ENCODE measurements at places on chromosomes 6 and 20.

DNA sequence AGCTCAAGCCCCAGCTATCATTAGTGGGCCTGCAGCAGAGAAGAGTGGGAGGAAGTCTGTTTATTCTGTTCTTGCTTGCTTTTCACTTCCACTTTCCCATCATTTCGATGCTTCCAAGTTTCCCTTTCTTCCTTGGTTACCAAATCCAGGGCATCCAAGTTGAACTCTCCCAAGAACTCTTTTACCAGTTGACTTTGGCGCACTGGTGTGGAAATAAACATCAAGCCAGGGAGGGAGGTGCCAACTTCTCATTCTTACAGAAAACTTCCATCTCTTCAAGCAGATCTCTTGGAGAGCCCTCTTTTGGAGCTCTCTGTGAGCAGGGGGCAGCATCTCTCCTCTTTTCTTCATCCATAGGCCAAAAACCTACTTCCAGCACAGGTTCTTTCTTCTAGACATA lies 85.7 kb upstream of the RGS17 start:
- DNase-seq, result no peak

GRCh38 chr6:4620284-4621151 lies 155.7 kb upstream of the CDYL start:
- DNase-seq, result no peak

DNA sequence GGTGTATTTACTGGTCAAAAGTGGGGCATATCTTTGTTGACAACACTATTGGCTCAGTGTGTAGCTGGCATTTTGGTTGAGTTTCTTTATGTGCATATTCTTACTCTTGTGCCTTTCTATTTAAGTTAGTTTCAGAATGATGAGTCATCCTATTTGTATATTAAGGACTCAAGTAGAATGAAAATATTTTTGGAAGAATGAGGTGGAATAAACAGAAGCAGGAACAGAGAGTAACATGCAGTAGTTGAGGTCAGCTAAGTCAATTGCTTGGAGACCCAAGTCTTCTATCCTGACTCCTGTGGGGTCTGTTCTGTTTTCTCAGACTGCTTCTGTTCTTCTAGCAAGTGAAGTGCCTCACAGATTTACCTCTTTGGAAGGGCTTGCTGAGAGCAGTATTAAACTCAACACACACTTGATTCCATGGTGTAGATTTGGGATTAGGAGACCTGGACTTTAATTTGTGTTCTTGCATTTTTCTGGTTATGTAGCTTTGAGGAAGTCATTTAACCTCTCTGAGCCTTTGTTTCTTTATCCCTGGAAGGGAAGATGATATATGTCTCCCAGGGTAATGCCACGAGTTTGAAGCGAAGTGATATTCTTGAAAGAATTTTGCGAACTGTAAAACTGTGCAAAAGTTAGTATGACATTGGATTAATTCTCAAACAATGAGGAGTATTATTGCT lies 324.3 kb downstream of the QKI start:
- DNase-seq, result no peak

GRCh38 chr20:7673841-7674240 lies 266.4 kb downstream of the HAO1 start:
- DNase-seq, result no peak

- no peak for DNase-seq
These were observed 255.6 kb upstream of the PMEPA1 start for GRCh38 chr20:57965441-57965840.

All from cortex of kidney (tissue), 1 donor.